ENCODE measurements at places on chromosomes 11 and 22.

- no peak for DNase-seq
Observed at GRCh38 chr22:33054001-33054675, 4.0 kb downstream of the SYN3 start.

- no peak for DNase-seq
Observed at GRCh38 chr11:27187848-27188621, 147.4 kb downstream of the BBOX1 start.

GRCh38 chr11:86741839-86742805, 58.2 kb upstream of the PRSS23 start:
- no peak for DNase-seq

- no peak for DNase-seq
Observed at GRCh38 chr11:115806056-115806455, 301.8 kb upstream of the CADM1 start.
